Activated T-helper 1 cell treated with anti-CD3 and anti-CD28 coated beads, Interleukin-12 subunit alpha, Interleukin-12 subunit beta, Interleukin-2, Interleukin-4 antibody, amounts not matched to agents 30 ng/mL and 10 ng/mL and 1 ng/mL, durations not matched to agents 14 hours and 24 hours and 36 hours (primary cell): ENCODE measurements at places on chromosomes 1 and 21. TPM values are rescaled to one million over a fixed set of nuclear protein-coding genes. Genes with fewer than 3 reads are reported as not detected.

The OR10J1 gene
- not detected in 2 replicates for total RNA-seq

DNA sequence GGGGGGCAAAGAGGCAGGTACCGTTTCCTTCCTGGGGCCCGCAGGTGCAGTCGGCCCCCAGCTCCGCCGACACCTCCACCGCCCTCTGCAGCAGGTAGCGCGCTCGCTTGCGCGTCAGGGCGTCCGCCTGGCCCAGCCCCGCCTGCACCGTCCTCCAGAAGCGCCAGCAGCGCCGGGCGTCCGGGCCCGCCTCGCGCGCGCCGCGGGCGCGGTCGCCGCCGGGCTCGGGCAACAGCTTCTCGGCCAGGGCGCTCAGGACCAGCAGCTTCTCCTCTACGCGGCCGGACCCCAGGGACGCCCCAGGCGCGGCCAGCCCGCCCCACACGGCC lies 863 bp downstream of the TARBP1 start:
- H3K4me1 ChIP-seq: peaks cover 53% of the 10 kb centered on the region
- peak; percentile 68 for DNase-seq
- peaks cover 13% of the 10 kb centered on the region for H3K27me3 ChIP-seq
- peak overlapping the region; percentile 75 for H3K27ac ChIP-seq
- peak overlapping the region; percentile 90 for H3K4me3 ChIP-seq
- peaks cover 12% of the 10 kb centered on the region for H3K36me3 ChIP-seq

GRCh38 chr1:26909951-26910342 lies 3.8 kb downstream of the NR0B2 start:
- no peaks in the 10 kb centered on the region for H3K36me3 ChIP-seq
- DNase-seq: no peak
- H3K27me3 ChIP-seq: peaks cover 13% of the 10 kb centered on the region
- H3K4me3 ChIP-seq: no peak overlapping the region

GRCh38 chr1:230109895-230110667 lies 43.0 kb downstream of the GALNT2 start:
- H3K4me3 ChIP-seq: peak overlapping the region; percentile 53
- H3K27me3 ChIP-seq: no peaks in the 10 kb centered on the region
- peaks cover 19% of the 10 kb centered on the region for H3K36me3 ChIP-seq
- peak; percentile 57 for DNase-seq
- peak overlapping the region; percentile 89 for H3K27ac ChIP-seq

DNA sequence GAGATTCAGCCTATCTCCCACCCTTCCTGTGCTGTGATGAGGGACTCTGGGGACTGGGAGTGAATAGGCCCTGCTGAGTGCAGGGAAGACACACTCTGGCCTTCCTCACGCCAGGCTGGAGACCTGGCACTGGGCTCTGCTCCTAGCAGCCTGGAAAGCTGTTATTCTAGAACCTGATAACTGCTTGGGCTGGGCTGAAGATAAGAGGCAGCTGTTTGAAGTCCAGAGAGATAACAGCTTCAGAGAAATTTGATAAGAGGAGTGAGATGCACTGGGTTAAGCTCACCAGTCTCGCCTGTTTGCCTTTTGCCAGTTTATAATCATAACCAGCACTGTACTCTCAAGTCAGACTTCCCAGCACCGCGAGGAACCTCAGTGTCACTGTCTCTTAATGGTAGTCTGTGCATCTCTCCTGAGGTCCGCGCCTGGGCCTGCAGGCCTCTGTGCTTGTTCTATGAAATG lies 46.6 kb upstream of the GPR37L1 start:
- H3K36me3 ChIP-seq: no peaks in the 10 kb centered on the region
- DNase-seq: no peak
- H3K4me1 ChIP-seq: no peaks in the 10 kb centered on the region
- H3K27ac ChIP-seq: no peak overlapping the region

The FLG2 gene
- not detected in 2 replicates for total RNA-seq

The CNR2 gene
- total RNA-seq: not detected in 2 replicates

The PLA2G2C gene
- total RNA-seq: 0.44 and 0.65 TPM in 2 replicates

DNA sequence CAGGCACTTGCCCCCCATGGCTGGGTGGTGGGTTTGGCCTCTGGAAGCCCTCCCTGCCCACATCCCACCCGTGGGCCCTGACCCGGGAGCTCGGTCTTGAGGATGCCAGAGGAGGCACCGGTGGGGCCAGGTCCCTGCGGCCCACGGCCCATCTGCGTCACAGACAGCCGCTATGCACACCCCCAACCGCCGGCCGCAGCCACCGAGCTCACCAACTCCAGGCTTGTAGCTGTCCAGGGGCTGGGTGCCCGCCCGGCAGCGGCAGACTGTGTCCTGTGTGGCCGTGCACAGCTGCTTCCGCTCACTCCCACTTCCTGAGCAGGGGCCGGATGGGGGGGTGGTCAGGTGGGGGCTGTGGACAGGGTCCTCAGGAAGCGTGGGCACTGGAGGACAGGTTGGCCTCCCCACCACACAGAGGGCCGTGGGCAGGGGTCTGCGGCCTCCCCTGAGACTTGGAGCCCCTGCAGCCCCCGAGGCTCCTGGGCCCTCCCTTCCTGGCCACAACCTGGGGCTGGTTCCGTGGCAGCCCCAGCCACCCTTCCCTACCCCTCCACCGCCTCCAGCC lies 1.1 kb downstream of the TNFRSF4 start:
- peaks cover 51% of the 10 kb centered on the region for H3K4me1 ChIP-seq
- peak overlapping the region; percentile 52 for H3K27ac ChIP-seq
- H3K4me3 ChIP-seq: peak overlapping the region; percentile 83
- DNase-seq: peak; percentile 55
- H3K36me3 ChIP-seq: peaks cover 25% of the 10 kb centered on the region

DNA sequence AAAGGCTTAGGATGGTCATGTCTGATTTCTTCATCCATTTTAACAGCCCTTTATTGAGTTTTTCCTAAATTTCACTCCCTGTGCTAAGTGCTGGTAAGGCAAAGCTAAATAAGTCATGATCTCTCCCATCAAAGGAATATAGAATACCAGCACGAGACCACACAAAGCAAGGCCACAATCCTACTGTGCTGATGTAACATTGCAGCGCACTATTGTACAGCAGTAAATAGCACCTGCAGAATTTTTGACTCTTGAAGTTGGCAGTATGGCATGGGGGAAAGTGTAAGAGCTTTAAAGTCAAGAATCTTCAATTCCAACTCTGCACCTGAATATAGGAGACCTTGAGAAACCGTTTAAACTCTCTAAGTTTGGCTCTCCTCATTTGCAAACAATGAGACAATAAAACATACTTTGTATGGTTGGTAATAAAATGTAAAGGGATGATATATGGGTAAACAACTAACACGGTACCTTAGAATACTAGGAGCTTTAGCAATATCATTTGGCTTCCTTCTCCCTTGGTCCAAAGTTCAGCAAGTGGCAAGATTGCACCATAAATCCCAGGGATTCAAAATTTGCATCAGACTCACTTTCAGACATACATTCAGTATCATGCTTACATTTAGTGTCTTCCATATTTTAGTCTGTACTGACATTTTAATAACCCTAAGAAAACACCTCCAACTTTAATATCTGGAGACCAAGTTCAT lies 132.9 kb upstream of the PRDX6 start:
- no peak overlapping the region for H3K27ac ChIP-seq
- DNase-seq: no peak
- H3K4me1 ChIP-seq: no peaks in the 10 kb centered on the region
- H3K4me3 ChIP-seq: no peak overlapping the region
- H3K36me3 ChIP-seq: no peaks in the 10 kb centered on the region

GRCh38 chr1:42931108-42931539 lies 27.5 kb downstream of the SLC2A1 start:
- H3K4me3 ChIP-seq: peak overlapping the region; percentile 71
- H3K27ac ChIP-seq: peak overlapping the region; percentile 86
- H3K36me3 ChIP-seq: peaks cover 57% of the 10 kb centered on the region
- peak; percentile 53 for DNase-seq
- no peaks in the 10 kb centered on the region for H3K27me3 ChIP-seq
- peaks cover 70% of the 10 kb centered on the region for H3K4me1 ChIP-seq

DNA sequence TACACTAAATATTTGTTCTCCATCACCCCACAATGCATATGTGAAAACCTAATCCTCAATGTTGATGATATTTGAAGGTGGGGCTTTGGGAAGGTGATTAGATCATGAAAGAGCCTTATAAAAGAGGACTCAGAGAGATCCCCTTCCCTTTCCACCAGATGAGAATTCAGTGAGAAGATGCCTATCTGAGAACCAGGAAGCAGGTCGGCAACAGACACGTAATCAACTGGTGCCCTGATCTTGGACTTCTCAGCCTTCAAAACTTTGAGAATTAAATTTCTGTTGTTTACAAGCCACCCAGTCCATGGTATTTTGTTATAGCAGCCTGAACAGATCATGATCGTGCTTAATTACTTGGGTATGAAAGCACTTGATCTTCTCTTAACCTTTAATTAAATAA lies 329.4 kb downstream of the KCNT2 start:
- H3K36me3 ChIP-seq: no peaks in the 10 kb centered on the region
- H3K27ac ChIP-seq: no peak overlapping the region
- H3K27me3 ChIP-seq: no peaks in the 10 kb centered on the region
- no peaks in the 10 kb centered on the region for H3K4me1 ChIP-seq
- no peak for DNase-seq

DNA sequence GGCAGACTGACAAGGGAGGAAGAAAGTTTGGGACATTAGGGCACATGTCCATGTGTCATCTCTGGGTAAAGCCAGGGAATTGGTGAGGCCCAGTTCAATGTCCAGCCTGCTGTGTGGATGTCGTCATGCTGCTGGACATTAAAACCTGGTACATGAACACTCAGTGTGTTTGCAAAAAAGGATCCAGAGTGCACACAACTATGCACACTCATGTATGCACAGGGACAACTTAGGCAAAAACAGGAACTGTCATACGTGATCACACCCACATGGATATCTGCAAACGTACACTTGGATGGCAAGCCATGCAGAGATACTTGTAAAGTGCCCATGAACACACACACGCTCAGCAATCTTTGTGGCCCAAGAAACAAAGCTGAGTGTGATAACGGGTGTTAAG lies 47.9 kb upstream of the NEK2 start:
- no peak overlapping the region for H3K27ac ChIP-seq
- H3K36me3 ChIP-seq: no peaks in the 10 kb centered on the region
- H3K27me3 ChIP-seq: peaks cover 13% of the 10 kb centered on the region

DNA sequence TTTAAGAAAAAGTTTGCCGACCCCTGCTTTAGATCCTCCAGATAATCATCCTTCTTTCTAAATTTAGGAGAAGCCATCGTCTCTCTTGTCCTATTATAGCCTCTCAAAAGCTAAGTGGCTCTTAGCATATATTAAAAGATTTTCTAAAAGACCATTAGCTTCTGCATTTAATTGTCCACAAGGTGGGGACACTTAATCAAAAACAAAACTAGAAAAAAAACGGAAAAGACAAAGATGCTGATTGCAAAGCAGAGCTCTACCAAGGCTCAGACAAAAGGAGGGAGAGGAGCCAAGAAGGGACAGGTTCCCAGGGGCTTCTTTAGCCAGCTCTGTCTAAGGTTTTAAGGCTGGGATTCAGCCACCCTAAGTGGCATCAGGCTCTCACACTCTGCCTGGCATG lies 128.3 kb upstream of the HMGB4 start:
- H3K36me3 ChIP-seq: no peaks in the 10 kb centered on the region
- no peak overlapping the region for H3K27ac ChIP-seq
- peaks cover 6% of the 10 kb centered on the region for H3K27me3 ChIP-seq
- no peaks in the 10 kb centered on the region for H3K4me1 ChIP-seq
- H3K4me3 ChIP-seq: no peak overlapping the region

GRCh38 chr1:85445906-85446305 lies 19.1 kb downstream of the DDAH1 start:
- H3K4me1 ChIP-seq: no peaks in the 10 kb centered on the region
- no peak for DNase-seq
- H3K4me3 ChIP-seq: no peak overlapping the region
- H3K36me3 ChIP-seq: no peaks in the 10 kb centered on the region
- H3K27me3 ChIP-seq: no peaks in the 10 kb centered on the region

The SLC30A2 gene
- not detected in 2 replicates for total RNA-seq

GRCh38 chr1:30704271-30704670 lies 19.1 kb downstream of the MATN1 start:
- peaks cover 2% of the 10 kb centered on the region for H3K27me3 ChIP-seq
- no peak overlapping the region for H3K27ac ChIP-seq
- H3K4me3 ChIP-seq: no peak overlapping the region
- no peaks in the 10 kb centered on the region for H3K36me3 ChIP-seq
- no peaks in the 10 kb centered on the region for H3K4me1 ChIP-seq

DNA sequence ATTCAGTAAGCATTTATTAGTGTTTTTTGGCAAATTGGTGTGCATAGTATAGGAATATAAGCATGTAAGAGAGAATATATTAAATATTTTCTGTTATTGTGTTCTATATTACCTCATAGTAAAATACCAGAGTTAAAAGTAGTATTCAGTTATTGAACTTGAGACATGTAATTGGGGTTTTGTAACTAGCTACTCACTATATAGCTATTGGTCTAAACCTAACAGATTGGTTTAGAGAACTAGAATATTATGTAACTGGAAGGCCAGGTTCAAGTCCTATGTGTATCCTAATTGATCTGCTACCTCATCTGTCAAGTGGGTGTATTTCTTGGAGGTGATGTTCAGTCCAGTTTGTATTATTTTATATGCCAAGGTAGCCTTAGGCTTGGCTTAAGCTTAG lies 26.3 kb downstream of the CLIC4 start:
- no peak overlapping the region for H3K4me3 ChIP-seq
- H3K4me1 ChIP-seq: peaks cover 16% of the 10 kb centered on the region
- H3K27ac ChIP-seq: no peak overlapping the region
- DNase-seq: no peak
- peaks cover 2% of the 10 kb centered on the region for H3K27me3 ChIP-seq

- no peak overlapping the region for H3K27ac ChIP-seq
- H3K27me3 ChIP-seq: peaks cover 3% of the 10 kb centered on the region
- no peak for DNase-seq
Observed at GRCh38 chr21:45104560-45104959, 30.2 kb downstream of the ADARB1 start.

- no peak overlapping the region for H3K4me3 ChIP-seq
- no peak overlapping the region for H3K27ac ChIP-seq
- peaks cover 18% of the 10 kb centered on the region for H3K36me3 ChIP-seq
- no peak for DNase-seq
- H3K27me3 ChIP-seq: peaks cover 2% of the 10 kb centered on the region
Observed at GRCh38 chr1:65412256-65412983, 8.0 kb upstream of the LEPR start.

DNA sequence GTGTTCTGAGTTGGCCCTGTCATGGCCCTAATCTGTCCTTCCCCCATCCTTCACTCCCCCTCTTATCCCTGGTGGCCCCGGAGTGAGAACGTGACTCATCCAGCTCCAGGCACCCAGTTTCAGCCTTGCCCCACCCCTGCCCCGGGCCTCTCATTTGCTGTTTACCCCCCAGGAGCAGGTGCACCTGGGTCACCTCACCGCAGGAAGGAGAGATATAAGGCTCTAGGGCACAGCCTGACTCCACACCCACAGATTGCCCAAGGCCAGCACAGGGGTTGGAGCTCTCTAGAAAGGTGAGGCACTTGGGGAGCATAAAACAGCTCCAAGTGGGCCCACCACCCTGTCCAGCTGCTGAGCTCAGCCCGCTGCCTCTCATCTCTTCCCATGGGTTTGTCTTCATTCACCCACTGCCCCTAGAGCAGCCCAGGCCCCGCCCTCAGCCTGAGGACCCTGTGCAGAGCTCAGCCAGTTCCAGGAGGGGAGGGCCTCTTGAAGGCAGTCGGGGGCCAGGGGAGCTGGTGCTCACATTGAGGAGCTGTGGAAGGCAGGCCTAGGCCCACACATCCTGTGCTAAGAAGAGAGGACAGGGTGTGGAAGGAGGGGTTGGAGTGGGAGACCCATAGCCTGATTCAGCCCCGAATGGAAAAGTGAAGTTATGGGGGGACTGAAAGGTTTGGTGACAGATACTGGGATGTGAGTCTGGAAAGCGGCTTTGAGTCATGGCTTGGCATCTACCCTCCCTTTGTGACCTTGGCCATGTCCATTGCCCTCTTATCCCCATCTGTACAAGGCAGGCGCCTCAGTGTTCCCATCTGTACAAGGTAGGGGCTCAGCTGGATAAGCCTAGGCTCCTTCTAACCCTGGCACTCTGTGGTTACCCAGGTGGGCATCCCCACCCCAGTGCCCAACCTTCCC lies 16.1 kb upstream of the GPR37L1 start:
- no peaks in the 10 kb centered on the region for H3K36me3 ChIP-seq
- no peaks in the 10 kb centered on the region for H3K4me1 ChIP-seq
- no peaks in the 10 kb centered on the region for H3K27me3 ChIP-seq
- DNase-seq: no peak
